NCI-H1417 treated with DMSO at 0.1 percent for 48 hours (cell line): ENCODE measurements at places on chromosomes 1 and 21.

DNA sequence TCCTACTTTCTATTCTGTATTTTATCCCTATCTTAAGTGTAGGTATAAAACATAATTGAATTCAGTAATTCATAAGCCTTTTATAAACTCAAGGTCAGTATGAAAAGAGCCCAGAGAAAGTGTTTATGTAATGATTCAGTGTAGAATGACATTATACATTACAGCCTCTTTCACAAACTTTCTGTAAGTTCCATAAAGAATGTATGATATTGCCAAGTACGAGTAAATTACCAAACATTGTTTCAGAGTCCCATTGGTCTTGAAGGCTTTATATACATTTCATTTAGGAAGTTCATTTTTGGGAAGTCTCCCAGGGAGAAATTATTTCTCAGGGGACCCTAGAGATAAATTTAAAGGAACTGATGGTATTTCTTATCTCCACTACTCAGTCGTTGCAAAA, 37.8 kb upstream of the VAMP3 start:
- no peak for DNase-seq

- no peak for DNase-seq
Observed at GRCh38 chr1:225464851-225465792, 37.3 kb upstream of the LBR start.

GRCh38 chr21:42324896-42325295, 9.7 kb upstream of the TFF3 start:
- no peak for DNase-seq

- DNase-seq, result no peak
Observed at GRCh38 chr1:151924691-151925587, 15.6 kb upstream of the THEM4 start.

DNA sequence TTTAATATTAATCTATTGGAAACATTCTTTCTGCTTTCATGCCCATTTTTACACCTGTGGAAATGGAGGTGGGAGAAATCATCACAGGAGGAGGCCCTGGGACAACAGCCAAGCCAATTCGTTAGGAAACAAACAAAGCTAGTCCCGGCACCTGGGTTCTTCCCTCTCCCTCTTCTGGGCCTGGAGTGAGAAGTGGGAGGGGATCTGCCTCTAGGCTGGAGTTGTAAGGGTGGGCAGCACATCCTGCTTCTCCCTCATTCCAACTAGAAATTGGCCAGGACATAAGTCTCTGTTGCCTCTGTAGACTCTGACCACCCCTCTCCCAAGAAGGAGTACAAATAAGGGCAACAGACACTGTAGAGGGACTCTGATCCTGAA, 20.2 kb upstream of the ERO1B start:
- DNase-seq, result no peak

DNA sequence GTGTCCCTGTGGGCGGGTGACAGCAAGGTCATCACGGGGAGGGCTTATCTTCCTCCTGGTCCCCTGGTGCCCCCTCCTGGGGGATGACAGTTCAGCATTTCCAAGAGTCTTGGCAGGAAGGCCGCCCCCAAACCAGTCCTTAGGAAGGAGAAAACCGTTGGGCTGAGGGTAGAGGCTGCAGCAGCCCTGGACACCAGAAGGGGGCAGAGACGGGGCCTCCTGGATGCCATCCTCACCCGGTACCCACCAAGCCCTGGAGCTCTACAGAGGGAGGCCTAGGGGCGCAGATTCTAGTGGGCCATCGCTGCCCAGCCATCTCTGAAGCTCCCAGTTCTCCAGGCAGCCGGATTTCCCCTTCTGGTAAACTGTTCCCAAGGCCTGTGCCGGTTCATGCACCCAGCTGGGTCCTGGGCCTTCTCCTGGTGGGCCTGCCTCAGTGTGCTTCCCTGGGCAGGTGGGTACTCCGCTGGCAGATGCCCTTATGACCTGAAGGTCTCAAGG, 14.8 kb upstream of the ZNF669 start:
- no peak for DNase-seq
